Activated CD4-positive, alpha-beta T cell treated with anti-CD3 and anti-CD28 coated beads for 4 hours (primary cell): ENCODE measurements at places on chromosomes 3 and 15.

DNA sequence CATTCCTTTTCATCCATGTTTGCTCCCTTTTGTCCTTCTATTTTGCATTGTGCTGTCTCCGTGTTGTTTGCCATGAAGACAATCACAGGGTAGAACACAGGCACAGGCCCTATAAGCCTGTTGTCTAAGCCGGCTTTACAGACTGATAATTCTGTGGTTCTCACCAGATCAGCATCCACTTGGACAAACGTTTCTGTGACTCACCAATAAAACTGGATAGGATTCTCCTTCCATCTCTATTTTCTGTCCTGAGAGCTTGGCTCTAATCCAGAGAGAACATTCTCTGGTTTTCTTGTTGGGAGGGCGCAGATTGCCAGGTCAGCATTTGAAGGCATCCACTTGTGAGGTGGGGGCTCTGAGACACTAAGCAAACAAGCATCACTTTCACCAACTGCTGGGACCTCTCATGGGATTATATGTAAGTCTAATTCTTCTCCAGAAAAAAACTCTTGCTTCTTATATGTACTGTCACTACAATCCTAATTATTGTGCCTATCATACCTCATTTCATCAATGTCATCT, 101.6 kb downstream of the ERC2 start:
- no peak for DNase-seq

DNA sequence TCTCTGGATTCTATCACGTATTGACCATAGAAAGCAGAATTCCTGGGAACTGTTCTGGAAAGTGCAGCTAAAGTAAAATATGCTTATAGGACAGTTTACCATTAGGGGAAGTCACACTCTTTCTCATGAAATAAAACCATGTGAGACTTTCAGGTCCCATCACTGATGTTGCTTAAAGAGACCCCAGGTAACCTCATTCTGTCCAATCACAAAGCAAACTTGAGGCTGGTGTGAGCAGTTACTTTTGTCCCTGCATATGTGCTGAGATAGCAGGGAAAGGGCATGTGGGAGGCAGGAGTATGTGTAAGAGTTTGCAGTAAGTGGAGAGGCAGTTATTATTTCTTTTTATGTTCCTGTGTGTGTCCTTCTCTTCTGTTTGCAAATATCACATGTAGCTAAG, 16.1 kb downstream of the GPR87 start:
- DNase-seq: no peak

DNA sequence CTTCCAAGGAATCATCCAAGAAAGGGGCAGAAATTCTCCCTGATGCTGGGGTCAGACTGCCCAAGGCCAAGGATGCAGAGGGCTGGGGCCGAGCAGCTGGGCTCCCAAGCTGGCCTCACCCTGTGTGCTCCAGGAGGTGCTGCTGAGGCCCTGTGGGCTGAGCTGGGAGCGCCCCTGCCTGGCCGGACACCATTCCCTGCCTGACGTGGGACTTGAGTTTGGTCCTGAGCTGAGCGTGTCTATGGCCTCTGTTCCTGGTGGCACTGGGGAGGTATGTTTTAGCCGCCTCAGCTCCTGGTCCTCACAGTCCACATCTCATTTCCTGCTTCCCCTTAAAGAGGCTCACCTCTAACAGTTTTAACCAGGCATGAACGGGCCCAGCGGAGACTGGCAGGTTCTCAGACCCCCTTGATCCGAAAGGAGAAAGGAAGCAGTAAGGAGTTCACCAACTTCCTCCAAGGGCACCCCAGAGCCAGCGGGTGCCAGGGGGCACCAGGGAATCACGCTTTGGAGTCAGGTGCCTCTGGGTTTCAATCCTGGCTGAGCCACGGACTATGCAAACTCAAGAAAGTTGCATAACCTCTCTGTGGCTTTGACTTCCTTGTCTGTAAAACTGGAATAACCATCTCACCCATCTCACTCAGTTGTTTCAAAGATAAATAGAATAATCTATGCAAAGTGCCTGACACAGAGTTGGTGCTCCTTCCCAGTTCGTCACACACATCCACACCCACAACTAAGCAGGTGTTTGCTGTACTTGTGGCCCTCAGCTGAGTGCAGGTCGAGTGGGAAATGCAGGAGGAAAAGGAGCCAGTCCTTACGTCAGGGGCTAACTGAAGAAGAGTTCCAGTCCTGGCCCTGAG, 48.6 kb downstream of the SLC12A8 start:
- no peak for DNase-seq

GRCh38 chr15:100204211-100204610, 137.6 kb downstream of the ADAMTS17 start:
- DNase-seq: no peak

GRCh38 chr3:54432975-54433374, 310.6 kb downstream of the CACNA2D3 start:
- no peak for DNase-seq

DNA sequence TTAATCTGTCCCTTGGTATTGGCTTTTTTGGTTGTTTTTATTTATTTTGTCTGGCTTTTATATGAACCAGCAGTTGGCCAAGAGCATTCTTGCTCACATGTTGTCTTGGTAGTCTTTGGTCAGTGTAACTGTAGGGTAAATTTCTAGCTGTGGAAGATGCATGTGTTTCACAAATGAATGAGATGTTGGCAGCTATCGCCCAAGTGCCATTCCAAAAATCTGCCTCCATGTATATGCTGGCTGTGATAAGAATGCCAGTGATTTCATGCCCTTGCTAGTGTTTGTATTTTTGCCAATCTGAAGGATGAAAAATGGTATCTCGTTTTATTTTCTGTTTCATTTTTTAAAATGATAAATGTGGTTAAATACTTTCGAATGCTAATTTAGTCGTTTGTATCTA, 50.1 kb downstream of the TLNRD1 start:
- no peak for DNase-seq

DNA sequence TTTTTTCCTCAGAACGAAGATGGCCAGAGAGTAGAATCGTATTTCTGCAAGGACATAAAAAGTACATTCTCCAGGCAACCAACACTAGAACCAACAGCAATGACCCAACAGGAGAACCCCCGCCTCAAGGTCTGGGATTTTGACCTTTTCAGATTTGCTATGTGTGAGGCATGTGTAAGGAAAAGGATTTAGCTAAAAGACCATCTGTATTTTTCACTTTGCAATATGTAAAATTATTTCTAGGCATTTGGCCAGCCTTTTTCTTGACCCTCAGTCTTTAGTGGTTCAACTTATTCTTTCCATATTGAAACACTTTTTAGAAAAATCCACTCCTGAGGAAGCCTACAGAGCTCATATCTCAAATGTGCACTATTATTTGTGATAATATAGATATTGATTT, 219.2 kb upstream of the GOLGA6L4 start:
- no peak for DNase-seq
